Right atrium auricular region (tissue), 2 donors: ENCODE measurements at places on chromosomes 2 and 18. TPM values are rescaled to one million over a fixed set of nuclear protein-coding genes. Genes with fewer than 3 reads are reported as not detected.
A peak's percentile ranks its signal among the peaks of the same experiment; 100 is the strongest.

The TMEM163 gene
- 3.1 TPM for total RNA-seq

The ICA1L gene
- total RNA-seq, result 8.6 TPM

The CIDEA gene
- 0.82 TPM for total RNA-seq

The MFSD6 gene
- 57.2 TPM for total RNA-seq

The MARCHF4 gene
- total RNA-seq, result not detected

The CRYBA2 gene
- not detected for total RNA-seq

The CRYGD gene
- not detected for total RNA-seq

DNA sequence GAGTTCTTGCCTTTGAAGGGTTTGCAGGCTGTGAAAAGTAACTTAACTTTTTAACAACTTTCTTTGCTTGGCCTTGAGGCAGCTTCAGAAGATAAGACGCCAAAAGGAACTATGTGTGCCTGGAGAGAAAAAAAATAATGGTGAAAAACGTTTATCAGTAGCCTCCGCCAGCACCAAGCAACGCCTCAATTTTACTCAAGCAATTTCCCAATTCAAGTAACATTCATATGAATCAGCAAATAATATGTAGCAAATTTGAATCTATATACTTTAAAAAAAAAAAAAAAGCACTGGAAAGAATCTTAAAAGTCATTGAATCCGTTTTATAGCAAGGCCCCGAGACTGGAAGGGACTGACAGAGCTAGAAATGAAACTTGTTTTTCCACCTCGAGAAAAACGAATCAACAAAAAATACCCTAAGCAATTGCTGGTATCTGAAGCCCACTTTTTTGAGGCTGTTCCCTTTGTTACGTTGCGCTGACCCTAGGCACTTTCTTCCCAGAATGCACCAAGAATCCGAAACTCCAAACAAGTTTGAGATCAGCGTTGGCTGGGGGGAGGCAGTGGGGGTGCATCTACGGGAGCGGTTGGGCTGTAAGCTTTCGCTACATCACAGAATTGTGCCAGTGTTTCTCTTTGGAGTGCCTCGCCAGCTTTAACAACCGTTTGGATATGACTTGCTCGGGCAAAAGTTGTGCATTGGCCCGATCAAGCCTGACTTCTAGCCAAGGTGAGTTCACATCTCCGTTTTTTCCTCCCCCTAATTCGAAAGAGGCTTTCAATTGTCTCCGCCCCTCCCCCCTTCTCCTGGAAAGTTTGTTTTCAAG lies 2.7 kb upstream of the TGIF1 start:
- peak overlapping the region; percentile 92 for H3K4me3 ChIP-seq
- no peaks in the 10 kb centered on the region for H3K4me1 ChIP-seq
- DNase-seq, result peak; percentile 65
- no peaks in the 10 kb centered on the region for H3K27me3 ChIP-seq
- peak overlapping the region; percentile 99 for H3K27ac ChIP-seq
- no peaks in the 10 kb centered on the region for H3K36me3 ChIP-seq

- H3K4me1 ChIP-seq, result no peaks in the 10 kb centered on the region
- no peak for DNase-seq
- no peaks in the 10 kb centered on the region for H3K36me3 ChIP-seq
- no peak overlapping the region for H3K4me3 ChIP-seq
- no peaks in the 10 kb centered on the region for H3K27me3 ChIP-seq
Observed at GRCh38 chr2:31380243-31380642, 34.3 kb downstream of the XDH start.

GRCh38 chr18:66754335-66754734 lies 150.4 kb upstream of the CDH19 start:
- H3K4me3 ChIP-seq, result no peak overlapping the region
- no peaks in the 10 kb centered on the region for H3K4me1 ChIP-seq
- H3K27ac ChIP-seq, result no peak overlapping the region
- no peaks in the 10 kb centered on the region for H3K36me3 ChIP-seq
- no peak for DNase-seq
- no peaks in the 10 kb centered on the region for H3K27me3 ChIP-seq

DNA sequence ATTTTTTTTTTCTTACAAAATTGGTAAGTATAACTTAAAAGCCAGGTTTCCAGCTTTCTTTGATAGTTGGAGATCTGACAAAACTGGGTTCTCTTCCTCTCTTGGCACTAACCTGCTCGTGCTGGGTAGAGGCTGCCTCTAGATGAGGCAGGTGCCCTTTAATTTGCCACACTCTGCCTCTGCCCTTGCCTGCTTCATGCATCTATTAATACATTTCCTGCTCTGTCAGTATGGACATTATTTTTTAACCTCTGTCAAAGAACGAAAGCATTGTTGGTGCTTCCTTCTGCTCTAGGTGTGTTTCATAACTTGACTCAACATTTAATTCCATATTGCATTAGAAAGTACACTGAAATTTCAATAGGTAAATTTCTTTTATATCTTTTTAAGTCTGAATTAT lies 490.7 kb upstream of the ZEB2 start:
- no peaks in the 10 kb centered on the region for H3K27me3 ChIP-seq
- H3K27ac ChIP-seq, result no peak overlapping the region
- no peaks in the 10 kb centered on the region for H3K36me3 ChIP-seq
- no peaks in the 10 kb centered on the region for H3K4me1 ChIP-seq

GRCh38 chr18:3156325-3156640 lies 63.5 kb downstream of the MYOM1 start:
- peaks cover 34% of the 10 kb centered on the region for H3K36me3 ChIP-seq
- H3K4me1 ChIP-seq, result no peaks in the 10 kb centered on the region
- peak overlapping the region; percentile 79 for H3K27ac ChIP-seq
- DNase-seq, result no peak

DNA sequence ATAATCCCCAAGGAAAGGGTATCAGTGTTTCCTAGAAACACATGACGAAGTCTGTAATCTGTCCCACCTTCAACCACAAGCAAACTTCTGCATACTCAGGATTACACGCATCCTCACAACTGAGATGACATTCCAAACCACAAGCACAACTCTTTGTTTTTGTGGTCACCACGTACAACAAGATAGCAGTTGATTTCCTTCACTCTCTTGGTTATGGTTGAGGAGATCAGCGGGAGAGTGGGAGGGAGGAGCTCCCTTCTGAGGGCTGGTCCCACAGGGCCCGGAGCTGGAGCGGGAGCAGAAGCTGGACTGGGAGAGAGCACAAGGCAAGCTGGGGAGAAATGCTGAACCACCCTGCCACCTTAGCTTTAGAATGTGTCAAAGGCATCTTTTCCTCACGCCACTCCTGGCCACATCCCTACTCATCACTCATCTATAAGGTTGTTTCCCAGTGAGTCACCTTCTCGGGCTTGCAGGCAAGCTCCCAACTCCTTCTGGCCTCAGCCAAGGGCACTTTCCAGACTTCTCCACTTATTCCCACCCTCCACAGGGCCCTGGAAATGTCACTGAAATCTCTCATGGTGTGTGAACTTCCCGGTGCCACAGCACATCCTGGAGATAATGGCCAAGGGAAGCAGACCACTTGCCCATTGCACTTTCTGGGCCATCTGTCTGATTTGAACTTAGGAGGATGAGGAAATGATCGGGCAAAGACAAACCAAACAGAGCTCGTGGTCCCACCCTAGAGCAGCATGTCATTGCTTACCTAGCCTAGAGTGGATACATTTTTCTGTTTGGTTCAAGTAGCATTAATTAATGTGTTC lies 98.9 kb upstream of the LGALSL start:
- DNase-seq, result no peak
- H3K27ac ChIP-seq, result no peak overlapping the region
- H3K36me3 ChIP-seq, result no peaks in the 10 kb centered on the region
- no peaks in the 10 kb centered on the region for H3K27me3 ChIP-seq
- no peak overlapping the region for H3K4me3 ChIP-seq

GRCh38 chr2:201855356-201855755 lies 49.0 kb downstream of the CDK15 start:
- no peak for DNase-seq
- no peaks in the 10 kb centered on the region for H3K27me3 ChIP-seq
- H3K36me3 ChIP-seq, result no peaks in the 10 kb centered on the region
- no peak overlapping the region for H3K27ac ChIP-seq

DNA sequence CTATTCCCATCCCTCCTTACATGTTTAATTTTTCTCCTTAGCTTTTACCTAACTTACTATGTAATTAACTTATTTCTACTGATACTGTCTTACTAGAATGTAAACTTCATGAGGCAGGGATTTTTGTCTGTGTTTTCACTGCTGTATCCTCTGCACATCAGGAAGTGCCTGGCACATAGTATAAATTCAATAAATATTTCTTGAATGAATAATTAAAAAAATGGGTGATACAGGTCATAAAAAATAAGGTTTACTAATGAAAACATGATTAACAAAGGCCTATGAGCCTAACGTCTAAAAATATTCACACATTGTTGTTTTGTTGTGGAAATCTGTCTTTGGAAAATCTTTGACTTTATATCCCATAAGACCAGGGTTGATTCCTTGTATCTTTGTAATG lies 4.5 kb downstream of the RBKS start:
- H3K36me3 ChIP-seq, result no peaks in the 10 kb centered on the region
- H3K27me3 ChIP-seq, result no peaks in the 10 kb centered on the region
- H3K27ac ChIP-seq, result no peak overlapping the region
- H3K4me3 ChIP-seq, result no peak overlapping the region
- H3K4me1 ChIP-seq, result peaks cover 16% of the 10 kb centered on the region

GRCh38 chr2:240140511-240140910 lies at the start of gene OTOS:
Gene OTOS, minus strand, starts transcription at chr2:240140658. Its CDS starts 332 bp downstream, at chr2:240140326.
- H3K4me1 ChIP-seq, result peaks cover 9% of the 10 kb centered on the region
- H3K27me3 ChIP-seq, result no peaks in the 10 kb centered on the region
- no peaks in the 10 kb centered on the region for H3K36me3 ChIP-seq
- H3K27ac ChIP-seq, result no peak within 1 kb of the TSS

GRCh38 chr2:144334551-144334950 lies 185.4 kb downstream of the ZEB2 start:
- no peak overlapping the region for H3K27ac ChIP-seq
- no peaks in the 10 kb centered on the region for H3K36me3 ChIP-seq
- no peak overlapping the region for H3K4me3 ChIP-seq
- H3K27me3 ChIP-seq, result no peaks in the 10 kb centered on the region
- DNase-seq, result no peak

- no peaks in the 10 kb centered on the region for H3K36me3 ChIP-seq
- DNase-seq, result no peak
- H3K27ac ChIP-seq, result peak overlapping the region; percentile 46
- no peak overlapping the region for H3K4me3 ChIP-seq
Observed at GRCh38 chr2:45242161-45242741, 233.0 kb upstream of the SIX2 start.

GRCh38 chr2:68645523-68645922 lies 2.1 kb downstream of the PROKR1 start:
- H3K27me3 ChIP-seq, result no peaks in the 10 kb centered on the region

GRCh38 chr2:196276421-196276820 lies 105.0 kb upstream of the STK17B start:
- no peaks in the 10 kb centered on the region for H3K27me3 ChIP-seq
- peaks cover 15% of the 10 kb centered on the region for H3K4me1 ChIP-seq
- H3K4me3 ChIP-seq, result no peak overlapping the region

DNA sequence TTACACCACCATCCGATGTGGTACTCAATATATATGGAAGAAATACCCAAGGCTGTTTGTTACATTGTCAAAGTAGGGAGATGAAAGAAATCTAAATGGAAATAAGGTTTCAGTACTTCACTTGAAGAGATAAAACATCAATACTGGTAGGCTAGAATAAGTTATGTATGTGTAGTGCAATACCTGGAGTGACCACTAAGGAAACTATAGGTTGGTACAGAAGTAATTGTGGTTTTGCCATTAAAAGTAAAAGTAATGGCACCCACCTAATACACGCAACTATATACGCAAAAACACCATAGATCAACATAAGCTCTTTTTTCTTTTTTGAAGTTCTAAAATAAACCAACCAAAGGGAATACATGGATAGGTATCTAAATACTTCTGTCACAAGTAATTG lies 143.2 kb upstream of the KYNU start:
- H3K4me3 ChIP-seq, result no peak overlapping the region
- H3K4me1 ChIP-seq, result no peaks in the 10 kb centered on the region
- H3K36me3 ChIP-seq, result no peaks in the 10 kb centered on the region
- no peak overlapping the region for H3K27ac ChIP-seq
- no peaks in the 10 kb centered on the region for H3K27me3 ChIP-seq

GRCh38 chr2:110858993-110859701 lies 126.8 kb downstream of the ACOXL start:
- no peaks in the 10 kb centered on the region for H3K4me1 ChIP-seq
- H3K4me3 ChIP-seq, result no peak overlapping the region
- H3K36me3 ChIP-seq, result no peaks in the 10 kb centered on the region
- no peaks in the 10 kb centered on the region for H3K27me3 ChIP-seq
- H3K27ac ChIP-seq, result no peak overlapping the region

GRCh38 chr2:145431181-145431951 lies 911.4 kb upstream of the ZEB2 start:
- no peak overlapping the region for H3K27ac ChIP-seq
- no peaks in the 10 kb centered on the region for H3K4me1 ChIP-seq
- no peaks in the 10 kb centered on the region for H3K36me3 ChIP-seq
- H3K27me3 ChIP-seq, result no peaks in the 10 kb centered on the region

GRCh38 chr2:115807276-115807675 lies 1364.8 kb downstream of the DPP10 start:
- no peaks in the 10 kb centered on the region for H3K27me3 ChIP-seq
- H3K4me1 ChIP-seq, result no peaks in the 10 kb centered on the region
- H3K4me3 ChIP-seq, result no peak overlapping the region
- no peak for DNase-seq

GRCh38 chr2:168086851-168087250 lies 160.5 kb downstream of the STK39 start:
- H3K36me3 ChIP-seq, result no peaks in the 10 kb centered on the region
- H3K27ac ChIP-seq, result no peak overlapping the region
- no peak overlapping the region for H3K4me3 ChIP-seq
- no peaks in the 10 kb centered on the region for H3K27me3 ChIP-seq
- DNase-seq, result no peak
- no peaks in the 10 kb centered on the region for H3K4me1 ChIP-seq

DNA sequence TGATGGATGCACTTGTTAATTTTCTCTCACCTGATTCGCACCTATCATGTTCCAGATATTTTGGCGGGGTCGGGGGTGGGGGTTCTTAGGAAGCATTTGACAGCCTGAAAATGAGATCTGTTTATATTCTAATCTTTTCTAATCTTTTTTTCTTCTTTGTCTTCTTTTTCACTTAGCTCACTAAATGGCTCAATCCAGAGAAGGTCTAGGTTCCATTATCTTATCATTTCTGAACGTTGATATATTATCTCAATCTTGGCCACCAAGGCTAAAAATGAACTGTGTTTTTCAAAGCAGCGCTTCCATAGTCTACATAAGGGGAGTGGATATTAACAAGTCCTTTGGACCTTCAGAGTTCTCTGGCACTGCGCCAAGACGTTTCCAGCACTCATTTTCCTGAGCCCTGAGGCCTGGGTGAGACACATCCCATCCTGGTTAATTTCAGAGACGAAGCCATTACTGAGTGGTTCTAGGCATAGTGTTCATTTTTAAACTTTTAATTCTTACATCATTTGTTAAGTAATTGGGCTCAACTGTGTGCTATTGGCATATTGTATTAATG lies 229.0 kb downstream of the SOX11 start:
- H3K4me3 ChIP-seq, result no peak overlapping the region
- H3K27me3 ChIP-seq, result no peaks in the 10 kb centered on the region
- no peaks in the 10 kb centered on the region for H3K36me3 ChIP-seq
- H3K27ac ChIP-seq, result no peak overlapping the region
- H3K4me1 ChIP-seq, result no peaks in the 10 kb centered on the region

DNA sequence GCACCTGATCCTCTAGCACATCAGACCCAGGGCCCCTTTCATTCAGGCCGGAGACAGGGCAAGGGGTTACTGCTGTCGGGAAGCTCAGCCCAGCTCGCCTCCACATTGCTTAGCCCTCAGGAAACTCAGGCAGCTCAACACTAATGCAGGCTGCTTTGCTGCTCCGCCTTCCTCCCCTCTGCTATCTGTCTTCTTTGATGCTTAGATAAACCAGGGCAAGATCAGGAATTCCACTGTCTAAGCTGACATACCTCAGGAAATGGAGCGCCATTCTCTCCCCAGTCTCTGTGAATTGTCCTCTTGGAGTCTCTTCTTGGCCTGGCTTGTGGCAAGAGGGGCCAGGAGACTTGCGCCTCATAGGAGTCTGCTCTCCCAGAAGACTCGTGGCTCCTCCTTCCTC lies 25.5 kb upstream of the EXOC6B start:
- no peak for DNase-seq
- no peak overlapping the region for H3K4me3 ChIP-seq
- no peaks in the 10 kb centered on the region for H3K36me3 ChIP-seq
- no peak overlapping the region for H3K27ac ChIP-seq
